Renal pelvis (tissue), 12 donors: ENCODE measurements at places on chromosomes 4 and X.
A peak's percentile ranks its signal among the peaks of the same experiment; 100 is the strongest.

GRCh38 chr4:6806924-6807626, 24.5 kb downstream of the KIAA0232 start:
- no peak for DNase-seq

GRCh38 chr4:4480205-4480604, 61.6 kb downstream of the STX18 start:
- DNase-seq, result no peak

GRCh38 chr4:105415281-105415744, 58.5 kb downstream of the PPA2 start:
- DNase-seq, result no peak

DNA sequence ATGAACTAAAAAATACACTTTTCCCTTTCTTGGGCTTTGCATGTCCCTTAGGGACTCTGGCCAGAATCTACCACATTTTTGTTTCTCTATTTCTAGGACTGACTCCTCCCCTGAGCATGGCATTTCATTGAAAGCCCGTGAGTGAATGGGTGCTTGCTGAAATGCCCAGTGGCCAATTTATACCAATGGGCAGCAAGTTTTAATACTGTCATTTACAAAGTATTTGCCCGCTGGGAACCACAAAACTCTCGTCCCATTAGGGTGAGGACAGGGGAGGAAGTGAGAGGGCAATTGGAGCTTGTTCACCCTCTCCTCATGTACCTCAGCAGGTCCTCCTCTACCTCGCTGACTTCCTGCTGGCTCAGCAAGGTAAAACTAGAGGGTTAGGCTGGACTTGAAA, 1.1 kb downstream of the SRPX2 start:
- DNase-seq, result no peak

DNA sequence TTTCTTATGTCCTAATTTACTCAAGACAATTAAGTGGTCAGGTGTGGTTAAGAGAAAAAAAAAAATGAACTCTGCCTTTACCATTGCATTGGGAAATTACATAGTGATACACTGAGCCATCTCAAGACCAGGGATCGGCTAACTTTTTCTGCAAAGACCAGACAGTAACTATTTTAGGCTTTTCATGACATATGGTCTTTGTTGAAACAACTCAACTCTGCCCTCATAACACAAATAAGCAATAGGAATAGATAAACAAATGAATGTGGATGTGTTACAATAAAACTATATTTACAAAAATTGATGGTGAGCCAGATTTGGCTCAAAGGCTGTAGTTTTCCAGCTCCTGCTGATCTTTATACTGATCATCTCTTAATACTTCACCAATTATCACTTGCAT, 632.6 kb upstream of the INTU start:
- DNase-seq, result no peak

GRCh38 chr4:154082760-154083535, 294.1 kb upstream of the SFRP2 start:
- peak; percentile 3 for DNase-seq

- no peak for DNase-seq
Measured at GRCh38 chr4:176752191-176752749, 40.5 kb downstream of the VEGFC start.
